ENCODE measurements at places on chromosomes 12 and 14. TPM values are rescaled to one million over a fixed set of nuclear protein-coding genes. Genes with fewer than 3 reads are reported as not detected.

- H3K27ac ChIP-seq: no peak overlapping the region
- peaks cover 3% of the 10 kb centered on the region for H3K4me1 ChIP-seq
- H3K36me3 ChIP-seq: no peaks in the 10 kb centered on the region
- no peak overlapping the region for H3K4me3 ChIP-seq
Measured at GRCh38 chr12:6830286-6830890, 2.2 kb downstream of the P3H3 start.

- DNase-seq: no peak
- no peaks in the 10 kb centered on the region for H3K4me1 ChIP-seq
- H3K36me3 ChIP-seq: no peaks in the 10 kb centered on the region
- H3K4me3 ChIP-seq: no peak overlapping the region
- no peak overlapping the region for H3K27ac ChIP-seq
Measured at GRCh38 chr12:1956716-1957115, 38.3 kb upstream of the CACNA2D4 start.

FAM90A1 gene
- polyA plus RNA-seq: 0.09 TPM

HCAR1 gene
- polyA plus RNA-seq: 0.19 TPM

ADSS1 gene
- polyA plus RNA-seq: 5.1 TPM

DNA sequence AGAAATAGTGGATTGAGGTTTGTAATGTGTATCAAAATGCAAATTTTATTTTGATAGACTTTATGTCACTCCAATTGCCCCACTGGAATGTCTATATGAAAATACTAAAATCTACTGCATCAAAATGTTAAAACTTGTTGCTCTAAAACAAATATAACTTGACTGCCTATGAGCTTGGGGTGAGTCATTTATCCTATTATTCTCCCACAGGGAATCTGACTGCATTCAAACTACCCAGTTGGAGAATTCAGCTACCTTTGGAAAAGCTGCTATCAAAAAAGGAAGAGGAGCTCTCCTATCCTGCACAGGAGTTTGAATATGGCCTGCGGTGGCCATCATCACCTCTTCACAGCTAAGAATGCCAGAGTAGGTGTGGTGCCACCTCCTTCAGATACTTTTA, 173.1 kb downstream of the KLHL28 start:
- no peak overlapping the region for H3K4me3 ChIP-seq
- H3K4me1 ChIP-seq: peaks cover 2% of the 10 kb centered on the region
- DNase-seq: no peak
- H3K27me3 ChIP-seq: no peaks in the 10 kb centered on the region
- H3K27ac ChIP-seq: no peak overlapping the region
- no peaks in the 10 kb centered on the region for H3K36me3 ChIP-seq

CMA1 gene
- polyA plus RNA-seq: not detected

- H3K27me3 ChIP-seq: no peaks in the 10 kb centered on the region
- H3K27ac ChIP-seq: no peak overlapping the region
- no peak for DNase-seq
- no peaks in the 10 kb centered on the region for H3K4me1 ChIP-seq
- no peak overlapping the region for H3K4me3 ChIP-seq
Measured at GRCh38 chr12:8852119-8852518, 29.7 kb downstream of the A2ML1 start.

DNA sequence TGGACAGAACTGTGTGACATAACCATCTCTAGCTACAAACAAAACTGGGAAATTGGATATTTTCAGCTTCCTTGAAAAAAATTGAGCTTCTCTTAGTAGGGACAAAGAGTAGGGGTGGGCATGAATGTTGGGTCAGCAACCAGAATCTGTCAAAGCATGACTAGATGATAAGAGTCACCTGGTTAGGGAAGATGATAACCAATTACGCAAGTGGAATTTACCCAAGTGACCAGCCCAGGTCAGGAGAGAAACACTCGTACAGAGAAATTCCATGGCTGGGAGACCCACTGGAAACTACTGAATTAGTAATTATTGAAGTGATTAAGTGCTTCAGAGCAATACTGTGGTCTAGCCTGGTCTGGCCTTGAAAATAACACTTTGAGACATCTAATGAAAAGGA, 36.3 kb upstream of the C12orf75 start:
- H3K4me1 ChIP-seq: no peaks in the 10 kb centered on the region
- no peak for DNase-seq
- H3K27ac ChIP-seq: no peak overlapping the region
- no peaks in the 10 kb centered on the region for H3K36me3 ChIP-seq
- H3K27me3 ChIP-seq: no peaks in the 10 kb centered on the region

DNA sequence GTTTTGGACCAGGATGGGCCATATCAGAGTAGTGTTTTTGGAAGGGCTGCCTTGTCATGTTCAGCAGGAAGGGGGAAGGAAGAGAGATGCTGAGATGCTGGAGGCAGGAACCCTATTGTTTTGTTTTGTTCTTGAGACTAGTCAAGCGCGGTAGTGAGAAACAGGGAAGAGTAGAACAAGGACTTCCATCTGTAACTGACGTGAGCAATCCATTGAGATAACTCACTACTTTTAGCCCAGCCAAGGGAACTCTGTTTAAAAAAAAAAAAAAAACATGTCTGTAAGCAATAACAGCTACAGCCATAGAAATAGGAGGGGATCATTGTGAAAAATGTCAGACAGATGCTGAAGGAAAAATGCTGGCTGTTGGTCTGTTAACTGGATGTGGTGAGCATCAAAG, 34.0 kb downstream of the CD9 start:
- no peaks in the 10 kb centered on the region for H3K36me3 ChIP-seq
- no peak for DNase-seq
- H3K27me3 ChIP-seq: no peaks in the 10 kb centered on the region
- H3K4me3 ChIP-seq: no peak overlapping the region
- H3K27ac ChIP-seq: peak overlapping the region; percentile 64

DNA sequence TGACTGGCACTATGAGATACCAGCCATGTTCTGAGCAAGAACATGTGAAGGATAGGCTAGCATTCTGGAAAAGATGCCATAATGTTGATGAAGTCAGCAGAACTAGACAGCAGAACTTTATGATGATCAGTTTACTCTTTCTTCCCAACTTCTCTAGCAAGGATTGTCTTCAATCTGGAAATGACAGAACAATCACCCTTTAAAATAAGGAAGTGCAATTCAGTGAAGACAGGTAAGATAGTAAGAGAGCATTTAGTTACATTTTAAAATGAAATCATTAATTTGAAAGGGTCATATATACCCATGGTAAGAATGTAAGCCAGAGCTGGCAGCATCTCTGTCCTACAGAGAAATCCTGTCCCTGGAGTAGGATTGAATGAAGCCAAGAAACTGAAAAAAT, 66.0 kb upstream of the C12orf71 start:
- no peaks in the 10 kb centered on the region for H3K36me3 ChIP-seq
- no peak overlapping the region for H3K27ac ChIP-seq
- H3K27me3 ChIP-seq: no peaks in the 10 kb centered on the region
- H3K4me1 ChIP-seq: no peaks in the 10 kb centered on the region

GRCh38 chr14:105326891-105327694, 12.5 kb downstream of the PACS2 start:
- no peak overlapping the region for H3K4me3 ChIP-seq
- no peak overlapping the region for H3K27ac ChIP-seq
- no peaks in the 10 kb centered on the region for H3K36me3 ChIP-seq
- no peaks in the 10 kb centered on the region for H3K27me3 ChIP-seq

CCDC177 gene
- polyA plus RNA-seq: not detected

USP44 gene
- polyA plus RNA-seq: not detected

DNA sequence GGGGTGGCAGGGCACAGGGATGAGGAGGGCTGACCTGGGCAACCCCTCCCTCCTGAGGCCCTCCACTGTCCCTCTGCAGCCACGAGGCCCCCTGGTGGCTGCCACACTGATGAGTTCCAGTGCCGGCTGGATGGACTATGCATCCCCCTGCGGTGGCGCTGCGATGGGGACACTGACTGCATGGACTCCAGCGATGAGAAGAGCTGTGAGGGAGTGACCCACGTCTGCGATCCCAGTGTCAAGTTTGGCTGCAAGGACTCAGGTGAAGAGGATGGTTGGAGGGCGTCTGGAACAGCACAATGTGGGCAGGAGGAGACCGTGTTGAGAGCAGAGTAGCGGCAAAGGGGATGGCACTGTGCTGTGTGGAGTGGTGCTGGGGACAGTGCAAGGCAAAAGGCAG, 25.7 kb upstream of the LRP1-AS start:
- no peaks in the 10 kb centered on the region for H3K36me3 ChIP-seq
- H3K27ac ChIP-seq: no peak overlapping the region
- H3K4me1 ChIP-seq: no peaks in the 10 kb centered on the region
- no peaks in the 10 kb centered on the region for H3K27me3 ChIP-seq
- H3K4me3 ChIP-seq: no peak overlapping the region

DNA sequence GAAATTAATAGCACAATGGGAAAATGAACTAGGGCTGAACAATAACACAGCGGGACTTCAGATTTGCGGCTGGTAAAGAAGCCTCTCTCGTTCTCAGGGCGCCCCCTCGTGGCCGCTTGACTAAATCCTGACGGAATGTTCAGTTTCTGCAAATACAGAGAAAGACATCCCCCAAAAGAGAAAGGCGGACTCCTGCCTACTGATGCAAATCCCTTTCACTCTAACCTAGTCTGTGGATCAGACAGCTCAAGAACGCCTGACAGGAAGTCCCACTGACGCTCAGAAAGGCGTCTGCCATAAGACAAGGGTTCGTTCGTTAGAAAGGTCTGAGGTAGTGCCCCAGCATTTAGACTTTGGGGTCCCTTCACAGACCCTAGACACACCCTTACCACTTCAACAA, 2.5 kb downstream of the NUAK1 start:
- H3K36me3 ChIP-seq: no peaks in the 10 kb centered on the region
- H3K27ac ChIP-seq: peak overlapping the region; percentile 15
- H3K4me3 ChIP-seq: no peak overlapping the region
- H3K27me3 ChIP-seq: no peaks in the 10 kb centered on the region
- peak; percentile 94 for DNase-seq

GRCh38 chr14:100299238-100299560, 7.0 kb downstream of the SLC25A29 start:
- no peaks in the 10 kb centered on the region for H3K27me3 ChIP-seq
- no peaks in the 10 kb centered on the region for H3K36me3 ChIP-seq
- no peak overlapping the region for H3K27ac ChIP-seq

CFAP54 gene
- 0.30 TPM for polyA plus RNA-seq

DEPDC4 gene
- 3.3 TPM for polyA plus RNA-seq

SLC7A8 gene
- polyA plus RNA-seq: 123 TPM

- H3K4me1 ChIP-seq: peaks cover 4% of the 10 kb centered on the region
- H3K4me3 ChIP-seq: no peak overlapping the region
- DNase-seq: no peak
- H3K27ac ChIP-seq: peak overlapping the region; percentile 81
Measured at GRCh38 chr12:6507102-6507998, 13.4 kb downstream of the NCAPD2 start.

DNA sequence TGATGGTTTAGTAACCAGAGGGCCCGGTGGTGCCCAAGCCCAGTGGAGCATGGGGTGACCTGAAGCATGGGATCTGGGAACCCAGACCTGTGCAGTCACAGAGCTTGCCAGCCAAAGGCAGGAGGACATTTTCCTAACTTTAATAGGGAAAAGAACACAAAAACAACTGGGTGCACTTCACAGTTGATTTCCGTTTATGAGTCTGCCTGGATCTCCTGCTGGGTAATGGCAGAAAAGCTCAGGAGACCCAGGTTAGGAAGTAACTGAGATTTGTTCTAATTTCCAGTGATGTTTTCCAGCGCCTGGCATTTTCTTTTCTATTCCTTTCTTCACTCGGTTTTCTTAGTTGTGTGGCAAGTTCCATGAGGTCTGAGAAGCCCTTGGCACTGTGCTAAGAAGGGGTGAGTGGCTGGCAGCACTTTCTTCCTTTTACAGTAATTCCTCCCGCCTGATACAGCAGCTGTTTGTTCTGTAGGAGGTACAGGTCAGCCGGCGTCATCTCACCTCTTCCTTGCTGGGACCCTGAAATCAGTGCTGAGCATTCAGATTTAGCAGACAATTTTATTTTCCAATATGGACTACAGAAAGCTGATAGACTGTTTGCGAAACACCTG, 5.1 kb downstream of the CACNA1C start:
- no peaks in the 10 kb centered on the region for H3K4me1 ChIP-seq
- no peak overlapping the region for H3K27ac ChIP-seq
- H3K4me3 ChIP-seq: no peak overlapping the region
- H3K36me3 ChIP-seq: no peaks in the 10 kb centered on the region
- no peak for DNase-seq

KRT82 gene
- not detected for polyA plus RNA-seq

ACOT6 gene
- not detected for polyA plus RNA-seq

GRCh38 chr12:116642106-116642505, 82.9 kb downstream of the MAP1LC3B2 start:
- H3K36me3 ChIP-seq: no peaks in the 10 kb centered on the region
- no peak overlapping the region for H3K27ac ChIP-seq
- no peaks in the 10 kb centered on the region for H3K27me3 ChIP-seq
- DNase-seq: no peak
- peaks cover 13% of the 10 kb centered on the region for H3K4me1 ChIP-seq

STX2 gene
- polyA plus RNA-seq: 12.4 TPM

- H3K4me1 ChIP-seq: no peaks in the 10 kb centered on the region
- H3K4me3 ChIP-seq: no peak overlapping the region
- no peak for DNase-seq
- H3K27ac ChIP-seq: no peak overlapping the region
- no peaks in the 10 kb centered on the region for H3K27me3 ChIP-seq
Measured at GRCh38 chr12:109359131-109359690, 11.5 kb downstream of the MYO1H start.

DNA sequence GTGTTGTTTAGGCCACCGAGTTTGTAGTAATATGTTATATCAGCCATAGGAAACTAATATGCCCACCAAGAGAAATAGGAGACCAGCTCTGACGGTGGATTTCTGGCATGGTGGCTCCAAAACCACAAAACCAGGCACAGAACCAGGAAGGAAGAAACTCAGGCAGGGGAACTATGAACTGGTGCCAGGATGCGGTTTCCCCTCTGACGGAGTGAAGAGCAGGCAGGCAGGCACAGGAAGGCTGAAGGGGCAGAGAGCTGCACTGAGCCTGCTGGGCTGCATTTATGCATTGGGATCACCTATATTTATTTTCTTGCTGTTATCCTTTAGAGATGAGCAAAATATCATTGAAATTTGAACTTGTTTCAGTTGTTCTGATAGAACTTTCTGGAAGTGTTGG, 479.4 kb downstream of the VRK1 start:
- peaks cover 4% of the 10 kb centered on the region for H3K27me3 ChIP-seq
- H3K4me3 ChIP-seq: no peak overlapping the region
- no peak overlapping the region for H3K27ac ChIP-seq

DNA sequence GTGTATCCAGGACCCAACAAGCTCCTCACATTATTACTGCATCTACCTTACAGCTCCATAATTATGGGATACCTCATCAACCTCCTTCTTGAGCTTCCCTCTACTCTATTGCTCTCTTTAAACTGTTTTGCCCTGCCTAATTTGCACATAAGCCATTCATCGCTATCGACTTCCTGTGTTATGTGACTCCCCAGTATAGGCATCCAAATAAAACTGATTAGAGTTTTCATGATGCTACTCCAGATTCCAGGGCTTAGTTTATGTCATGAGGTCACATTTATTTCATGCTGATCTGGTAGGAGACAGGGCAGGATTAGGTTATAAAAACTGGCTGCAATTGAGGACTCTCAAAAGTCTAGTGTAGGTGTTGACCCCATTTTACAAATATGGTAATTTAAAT, 569.9 kb upstream of the MGAT4C start:
- H3K27ac ChIP-seq: no peak overlapping the region
- DNase-seq: no peak
- H3K4me3 ChIP-seq: no peak overlapping the region
- H3K36me3 ChIP-seq: no peaks in the 10 kb centered on the region
- no peaks in the 10 kb centered on the region for H3K27me3 ChIP-seq
- H3K4me1 ChIP-seq: no peaks in the 10 kb centered on the region

All from hepatocyte (in vitro differentiated cells).